Activated CD8-positive, alpha-beta T cell treated with anti-CD3 and anti-CD28 coated beads, Interleukin-2, amount 10 ng/mL, durations not matched to agents 7 days and 5 days (primary cell): ENCODE measurements at places on chromosomes 13 and 19.

DNA sequence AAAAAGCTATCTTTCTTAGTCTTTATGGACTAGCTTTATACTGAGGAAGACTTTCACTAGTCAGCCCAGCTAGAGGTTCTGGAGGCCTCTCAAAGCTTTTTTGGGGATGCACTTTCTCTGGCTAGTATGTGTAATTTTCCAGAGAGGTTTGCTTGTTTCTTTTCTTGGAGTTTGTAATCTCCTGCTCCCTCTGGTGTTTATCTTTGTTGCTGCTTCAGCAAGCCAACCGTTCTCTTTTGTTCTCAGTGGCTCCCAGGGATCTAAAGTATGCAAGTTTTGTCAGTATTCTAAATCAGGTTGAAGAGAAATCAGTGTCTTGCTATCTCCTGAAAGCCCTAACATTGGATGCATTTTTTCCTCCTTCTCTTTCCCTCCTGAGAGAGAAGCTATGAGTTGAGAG lies 121.1 kb upstream of the MYO16 start:
- no peak for DNase-seq

DNA sequence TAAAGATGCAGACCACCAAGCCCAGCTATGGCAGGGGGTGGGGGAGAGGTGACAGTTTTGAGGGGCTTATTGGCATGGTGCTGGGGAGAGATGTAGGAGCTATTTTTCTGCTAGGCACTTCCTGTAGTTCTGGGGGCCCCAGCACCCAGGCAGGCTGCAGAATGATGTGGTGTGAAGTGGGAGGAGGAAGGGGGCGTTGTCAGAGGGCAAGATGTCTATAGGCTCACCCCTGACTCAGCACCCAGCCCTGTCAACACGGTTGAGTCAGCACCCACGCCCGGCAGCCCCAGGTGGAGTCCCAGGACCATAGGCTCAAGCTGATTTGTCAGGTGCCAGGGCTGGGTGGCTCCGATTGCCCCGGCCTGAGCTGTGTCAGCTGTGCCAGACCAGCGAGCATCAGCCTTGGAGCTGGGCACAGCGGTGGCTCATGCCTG lies 5.8 kb downstream of the KLF2 start:
- peak; percentile 94 for DNase-seq

DNA sequence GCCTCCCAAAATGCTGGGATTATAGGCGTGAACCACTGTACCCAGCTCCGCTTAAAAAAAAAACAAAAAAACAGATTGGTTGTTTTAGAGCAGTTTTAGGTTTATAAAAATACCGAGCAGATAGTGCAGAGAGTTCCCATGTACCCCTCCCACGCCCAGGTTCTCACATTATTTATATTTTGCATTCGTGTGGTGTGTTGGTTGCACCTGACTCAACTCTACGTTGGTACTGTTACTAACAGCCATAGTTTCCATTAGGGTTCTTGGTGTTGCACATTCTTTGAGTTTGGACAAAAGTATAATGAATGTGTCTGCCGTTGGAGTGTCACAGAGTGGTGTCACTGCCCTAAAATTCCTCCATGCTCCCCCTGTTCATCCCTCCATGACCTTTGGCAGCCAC lies 29.1 kb downstream of the MYO9B start:
- no peak for DNase-seq

DNA sequence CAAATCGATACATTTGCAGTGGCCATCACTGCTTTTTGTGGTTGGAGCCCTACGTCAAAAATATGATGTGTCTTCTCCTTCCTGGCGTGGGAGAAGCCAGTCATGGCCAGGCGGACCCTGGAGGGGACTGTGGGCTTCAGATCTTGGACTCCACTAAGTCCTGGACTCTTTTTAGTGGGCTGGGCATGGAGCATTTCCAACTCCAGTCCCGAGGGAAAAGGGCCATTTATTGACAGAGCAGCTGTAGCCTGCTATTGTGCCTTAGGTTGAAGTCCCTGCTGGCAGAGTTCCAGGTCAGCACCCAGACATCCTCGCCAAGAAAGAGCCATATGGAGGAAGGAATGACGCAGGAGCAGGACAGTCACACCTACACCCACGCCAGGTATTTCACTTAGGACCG lies 179.2 kb upstream of the ZNF507 start:
- no peak for DNase-seq

GRCh38 chr19:17259118-17259780 lies 5.3 kb downstream of the USHBP1 start:
- no peak for DNase-seq

- DNase-seq = no peak
Measured at GRCh38 chr13:24921881-24922280, 157.9 kb downstream of the RNF17 start.

GRCh38 chr13:100714478-100714877 lies 39.9 kb upstream of the TMTC4 start:
- DNase-seq = no peak

DNA sequence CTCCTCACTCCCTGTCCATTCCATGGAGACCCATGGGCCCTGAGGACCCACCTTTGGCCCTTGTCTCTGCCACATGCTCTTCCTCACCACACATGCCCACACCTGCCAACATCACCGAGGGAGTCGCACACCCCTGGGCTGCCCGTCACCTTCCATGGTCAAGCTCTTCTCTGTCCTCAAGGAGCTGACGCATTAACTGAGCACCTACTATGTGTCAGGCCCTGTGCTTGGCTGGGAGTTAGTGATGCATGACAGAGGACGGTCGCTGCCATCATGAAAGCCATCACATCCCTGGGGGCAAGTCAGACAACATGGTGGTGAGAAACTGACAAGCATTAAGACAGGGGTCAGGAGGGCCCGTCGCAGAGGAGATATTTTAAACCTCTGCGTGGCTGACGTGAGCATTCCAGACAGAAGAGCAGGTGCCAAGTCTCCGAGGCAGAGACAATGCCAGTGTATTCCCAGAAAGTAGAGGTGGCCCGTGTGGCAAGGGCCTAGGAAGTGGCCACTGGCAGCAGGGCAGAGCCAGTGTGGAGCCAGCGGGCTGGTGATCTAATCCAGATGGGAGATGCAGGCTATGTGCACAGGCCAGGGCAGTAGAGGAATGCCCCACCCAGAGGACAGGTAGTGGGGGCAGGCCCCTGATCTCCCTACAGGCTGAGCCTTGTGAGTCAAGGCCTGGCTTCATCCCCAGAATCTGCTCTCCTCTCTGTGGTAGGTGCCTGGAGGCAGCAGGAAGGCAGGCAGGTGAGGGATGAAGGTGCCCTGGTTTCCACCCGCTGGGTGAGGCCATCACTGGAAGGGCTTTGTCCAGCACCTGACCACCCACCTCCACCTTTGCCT lies 21.2 kb downstream of the ELAVL1 start:
- DNase-seq = no peak

GRCh38 chr13:25429466-25429865 lies 57.7 kb downstream of the ATP8A2 start:
- DNase-seq = no peak
